ENCODE measurements at places on chromosomes 1 and 21.
A peak's percentile ranks its signal among the peaks of the same experiment; 100 is the strongest.

DNA sequence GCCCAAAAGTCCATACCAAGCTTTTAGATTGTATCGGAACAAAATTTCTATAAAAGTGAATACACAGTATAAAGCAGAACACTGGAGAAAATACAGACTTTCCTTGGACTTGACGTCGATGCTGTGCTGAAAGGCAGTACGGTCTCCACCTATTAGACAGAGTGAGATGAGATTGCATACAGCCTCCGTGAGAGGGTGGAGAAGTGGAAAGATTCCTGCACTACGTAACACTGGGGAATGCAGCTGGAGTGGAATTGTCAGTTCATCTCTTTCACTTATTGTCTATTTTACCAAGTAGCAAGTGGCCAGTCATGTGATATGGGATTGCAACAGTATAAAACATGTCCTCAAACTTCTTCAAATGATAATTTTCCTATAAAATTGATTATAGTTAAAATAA, 209.5 kb downstream of the ZP4 start:
- no peak for DNase-seq

DNA sequence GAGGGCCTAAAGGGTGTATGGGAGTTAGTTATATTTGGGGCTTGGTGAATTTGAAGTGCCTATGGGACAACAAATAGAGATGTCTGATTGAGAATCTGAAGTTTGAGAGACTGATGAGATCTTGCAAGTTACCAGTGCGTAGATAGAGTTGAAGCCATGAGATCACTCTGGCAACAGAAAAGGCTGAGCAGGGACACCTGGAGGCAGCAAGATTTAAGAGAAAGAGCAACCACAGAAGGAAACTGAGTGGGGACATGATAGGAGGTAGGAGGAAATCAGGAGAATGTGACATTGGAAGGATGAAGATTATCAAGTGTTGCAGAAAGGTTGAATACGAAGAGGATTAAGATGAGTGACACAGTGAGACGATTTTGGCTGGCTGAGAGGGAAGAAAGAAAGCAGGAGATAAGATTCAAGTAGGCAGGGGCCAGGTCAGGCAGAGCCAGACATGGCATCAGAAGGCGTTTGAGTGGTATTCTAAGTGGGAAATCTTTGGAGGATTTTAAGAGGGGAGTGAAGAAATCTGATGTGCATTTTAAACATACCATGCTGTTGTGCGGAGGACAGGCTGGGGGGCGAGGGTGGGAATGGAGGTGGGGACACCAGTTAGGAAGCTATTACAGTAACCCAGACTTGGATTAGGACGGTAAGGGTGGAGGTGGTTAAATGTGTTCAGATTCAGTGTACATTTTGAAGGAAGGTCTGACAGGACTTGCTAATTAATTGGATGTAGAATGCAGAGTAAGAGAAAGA, 3.0 kb upstream of the MPL start:
- no peak for DNase-seq

DNA sequence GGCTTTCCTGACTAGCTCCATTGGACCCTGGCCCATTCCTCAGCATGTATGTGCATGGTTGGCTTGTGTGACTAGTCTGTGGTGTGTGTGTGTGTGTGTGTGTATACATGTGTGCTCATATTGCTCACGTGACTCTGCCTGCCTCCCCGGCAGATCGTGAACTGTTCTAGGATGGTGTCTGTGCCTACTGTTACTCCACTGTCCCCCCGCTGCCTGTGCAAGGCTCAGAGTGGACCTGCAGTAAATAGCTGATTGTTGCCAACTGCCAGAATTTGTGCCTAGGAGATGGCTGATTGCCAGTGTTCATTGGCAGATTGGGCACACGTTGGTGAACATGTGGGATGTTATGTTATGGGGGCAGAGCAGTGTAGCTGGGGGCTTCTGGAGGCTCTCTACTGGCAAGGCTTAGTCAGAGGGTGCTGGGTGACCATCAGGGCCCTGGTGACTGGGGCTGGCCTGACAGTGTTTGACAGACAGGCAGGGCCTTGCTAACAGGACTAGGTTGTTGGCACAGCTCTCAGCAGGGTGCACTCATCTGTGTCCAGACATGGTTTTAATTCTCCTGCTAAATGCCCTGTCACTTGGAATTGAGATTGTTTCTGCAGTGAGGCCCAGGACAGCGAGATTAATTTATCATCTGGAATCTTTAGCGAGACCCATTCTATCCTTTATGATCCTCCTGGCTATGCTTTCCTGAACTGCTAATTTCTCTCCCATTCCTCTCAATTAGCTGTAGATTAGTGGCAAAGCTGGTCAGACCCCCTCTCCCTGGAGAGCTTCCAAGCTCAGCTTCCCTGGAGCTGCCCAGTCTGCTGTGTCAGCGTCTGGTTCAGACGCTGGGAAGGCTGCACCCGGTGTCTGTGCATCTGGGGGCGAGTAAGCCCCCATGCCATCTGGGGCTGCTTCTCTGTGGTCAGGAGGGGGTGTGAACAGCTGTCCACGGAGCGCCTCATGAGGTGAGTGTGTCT, 20.8 kb downstream of the SLC6A17 start:
- no peak for DNase-seq

DNA sequence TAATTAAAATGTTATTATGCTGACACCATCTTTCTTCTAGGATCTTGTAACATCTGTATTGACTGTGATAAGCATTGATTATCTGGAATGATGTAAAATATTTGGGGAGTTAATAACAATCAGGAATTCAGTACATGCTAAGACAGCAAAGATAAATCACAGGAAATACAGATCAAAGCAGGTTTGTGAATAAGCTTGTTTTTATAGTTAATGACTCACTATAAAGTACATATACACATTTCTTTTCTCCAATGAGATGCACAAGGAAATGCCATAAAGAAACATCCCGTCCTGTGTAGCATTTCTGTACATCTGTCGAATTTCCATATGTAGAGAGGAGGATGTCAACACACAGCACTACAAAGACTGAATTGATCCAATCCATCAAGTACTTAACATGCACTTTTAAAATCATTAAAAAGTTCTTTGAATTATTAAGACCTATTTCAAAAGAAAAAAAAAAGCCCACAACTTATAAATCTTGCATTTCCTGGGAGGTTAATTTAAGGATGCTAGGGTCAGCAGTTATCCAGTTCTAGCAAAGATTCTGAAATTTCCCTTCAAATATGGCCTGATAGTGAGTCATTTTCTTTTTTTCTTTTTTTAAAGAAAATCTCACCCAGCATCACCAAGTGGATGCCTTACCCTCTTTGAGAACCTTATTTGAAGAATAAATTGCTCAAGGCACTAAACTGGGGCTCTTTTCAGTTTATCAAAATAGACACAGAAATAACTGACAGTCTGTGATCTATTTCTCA, 243.2 kb upstream of the NR5A2 start:
- DNase-seq, result no peak

- no peak for DNase-seq
Observed at GRCh38 chr1:164703960-164704411, 145.0 kb downstream of the PBX1 start.

DNA sequence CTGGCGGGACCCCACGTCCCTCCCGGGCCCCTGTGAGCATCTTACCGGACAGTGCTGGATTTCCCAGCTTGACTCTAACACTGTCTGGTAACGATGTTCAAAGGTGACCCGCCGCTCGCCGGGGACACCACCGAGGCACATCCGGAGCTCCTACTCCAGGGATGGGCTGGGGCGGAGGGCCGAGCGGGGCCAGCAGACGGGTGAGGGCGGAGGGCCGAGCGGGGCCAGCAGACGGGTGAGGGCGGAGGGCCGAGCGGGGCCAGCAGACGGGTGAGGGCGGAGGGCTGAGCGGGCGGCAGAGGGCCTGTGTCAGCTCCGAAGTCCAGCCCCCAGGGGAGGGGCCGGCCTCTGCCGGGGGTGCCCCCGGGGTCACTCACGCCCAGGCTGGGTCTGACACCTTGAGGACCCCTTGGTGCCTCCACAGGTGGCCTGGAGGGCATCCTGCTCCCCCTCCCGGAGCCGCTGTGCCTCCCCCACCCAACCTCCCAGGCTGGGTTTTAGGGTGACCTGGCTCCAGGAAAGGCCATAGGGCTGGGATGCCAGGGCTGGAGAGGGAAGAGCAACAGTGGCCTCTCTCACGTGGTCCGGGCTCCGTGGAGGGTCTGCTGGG, 5.7 kb upstream of the TTLL10 start:
- DNase-seq, result no peak

GRCh38 chr1:26946270-26946669, 14.0 kb downstream of the KDF1 start:
- no peak for DNase-seq

DNA sequence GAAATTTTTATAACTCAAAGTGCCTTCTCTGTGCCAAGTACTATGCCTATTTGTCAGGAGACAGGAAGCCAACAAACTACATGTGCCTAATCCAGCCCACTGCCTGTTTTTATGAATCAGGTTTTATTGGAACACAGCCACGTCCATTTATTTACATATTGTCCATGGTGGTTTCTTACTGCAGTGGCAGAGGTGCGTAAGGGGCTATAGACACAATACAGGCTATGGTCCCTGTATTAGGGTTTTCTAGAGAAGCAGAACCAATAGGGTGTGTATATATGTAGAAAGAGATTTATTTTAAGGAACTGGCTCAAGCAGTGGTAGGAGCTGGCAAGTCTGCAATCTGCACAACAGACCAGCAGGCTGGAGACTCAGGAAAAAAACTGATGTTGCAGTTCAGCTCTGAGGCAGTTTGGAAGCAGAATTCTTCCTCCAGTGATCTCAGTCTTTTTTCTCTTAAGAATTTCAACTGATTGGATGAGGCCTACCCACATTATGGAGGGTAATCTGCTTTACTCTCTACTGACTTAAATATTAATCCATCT, 15.4 kb downstream of the PPIE start:
- no peak for DNase-seq

DNA sequence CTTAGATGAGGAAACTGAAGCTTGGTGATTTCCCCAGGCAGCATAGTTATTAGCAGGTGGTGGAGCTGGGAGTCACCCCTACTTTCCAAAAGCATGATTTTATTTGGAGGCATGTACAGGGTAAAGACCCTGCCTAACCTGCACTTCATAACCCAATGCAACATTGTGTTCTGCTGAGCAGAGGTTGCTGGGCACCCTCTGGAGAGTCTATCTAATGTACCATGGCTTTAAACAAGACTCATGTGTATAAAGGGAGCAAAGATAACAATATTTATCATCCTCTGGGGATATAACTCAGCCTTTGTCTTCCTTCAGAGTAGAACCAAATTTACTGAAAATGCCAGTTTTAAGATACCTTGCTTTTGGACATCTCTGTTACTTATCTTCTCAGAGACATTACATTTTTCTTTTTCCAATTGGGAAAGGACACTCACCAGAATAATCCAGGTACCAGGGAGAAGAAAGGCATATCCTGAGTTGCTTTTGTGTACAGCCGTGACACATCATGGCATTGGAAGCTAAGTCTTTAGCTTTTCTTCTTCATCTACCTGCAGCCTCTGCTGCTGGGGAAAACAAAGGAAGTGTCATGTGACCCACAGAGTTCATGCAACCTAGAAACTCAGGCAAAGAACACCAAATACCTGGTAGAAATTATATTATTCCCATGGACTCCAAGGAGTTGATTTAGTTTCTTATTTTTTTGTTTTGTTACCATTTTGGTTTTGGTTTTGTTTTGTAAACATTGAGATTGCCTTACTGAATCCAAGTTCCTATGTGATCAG, 39.6 kb downstream of the ELAVL4 start:
- no peak for DNase-seq

DNA sequence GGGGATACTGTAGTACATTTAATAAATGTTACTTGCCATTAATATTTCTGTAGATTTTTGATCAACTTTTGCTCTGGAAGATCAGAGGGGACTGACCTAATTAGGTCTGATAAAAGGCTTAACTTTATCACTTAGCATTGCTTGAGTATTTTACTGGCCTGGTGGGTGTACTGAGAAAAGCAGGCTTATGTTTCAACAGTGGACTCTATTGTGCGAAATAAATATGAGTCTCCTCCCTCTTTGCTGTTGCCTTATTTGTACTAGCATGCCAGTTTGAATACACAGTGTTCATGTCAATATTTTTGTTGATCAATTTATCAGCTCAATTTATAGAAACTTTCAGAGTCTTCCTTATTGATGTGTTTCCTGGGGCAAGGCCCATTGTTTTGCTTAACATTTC, 49.1 kb downstream of the EBNA1BP2 start:
- no peak for DNase-seq

GRCh38 chr1:151502859-151503780, 8.1 kb upstream of the CGN start:
- DNase-seq, result no peak

- DNase-seq, result peak; percentile 52
Observed at GRCh38 chr1:21911205-21912001, 25.7 kb downstream of the HSPG2 start.

DNA sequence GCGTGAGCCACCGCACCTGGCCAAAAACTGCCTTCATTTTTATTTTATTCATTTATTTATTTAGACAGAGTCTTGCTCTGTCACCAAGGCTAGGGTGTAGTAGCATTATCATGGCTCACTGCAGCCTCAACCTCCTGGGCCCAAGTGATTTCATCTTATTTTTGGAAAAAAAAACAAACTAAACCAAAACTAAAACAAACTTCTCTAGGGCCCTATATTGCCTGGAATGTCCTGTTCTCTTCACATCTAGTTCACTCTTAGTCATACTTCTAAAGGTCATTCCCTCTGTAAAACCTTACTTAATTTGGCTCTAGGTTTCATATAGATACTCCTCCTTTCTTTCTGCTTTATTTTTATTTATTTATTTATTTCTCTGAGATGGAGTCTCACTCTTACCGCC, 15.6 kb downstream of the RPS27 start:
- no peak for DNase-seq

DNA sequence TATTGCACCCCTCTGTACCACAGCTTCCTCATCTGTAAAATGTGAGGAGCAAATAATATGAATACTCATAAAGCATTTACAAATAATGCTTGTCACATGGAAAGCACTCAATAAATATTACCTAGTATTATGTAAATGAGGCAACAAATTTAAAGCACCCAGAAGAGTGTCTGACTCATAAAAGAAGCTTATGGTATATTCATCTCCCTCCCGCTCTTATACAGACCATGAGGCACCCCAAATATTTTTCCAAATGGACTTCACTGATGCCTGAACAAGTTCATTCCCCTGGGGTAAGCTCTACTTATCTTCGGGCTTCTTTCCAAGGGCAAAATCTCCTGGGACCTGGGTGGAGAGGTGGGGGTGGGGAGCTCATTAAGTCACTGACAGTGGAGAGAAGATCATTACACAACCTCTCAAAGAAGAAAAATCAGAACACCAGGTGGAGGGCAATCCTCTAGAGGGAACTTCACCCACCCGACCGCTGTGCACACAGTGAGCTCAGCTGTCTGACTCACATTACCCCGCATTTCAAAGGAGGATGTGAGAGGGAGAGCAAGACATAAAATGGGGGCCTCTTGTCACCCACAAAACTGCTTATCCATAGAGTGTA, 166.2 kb downstream of the ASTN1 start:
- DNase-seq, result no peak

DNA sequence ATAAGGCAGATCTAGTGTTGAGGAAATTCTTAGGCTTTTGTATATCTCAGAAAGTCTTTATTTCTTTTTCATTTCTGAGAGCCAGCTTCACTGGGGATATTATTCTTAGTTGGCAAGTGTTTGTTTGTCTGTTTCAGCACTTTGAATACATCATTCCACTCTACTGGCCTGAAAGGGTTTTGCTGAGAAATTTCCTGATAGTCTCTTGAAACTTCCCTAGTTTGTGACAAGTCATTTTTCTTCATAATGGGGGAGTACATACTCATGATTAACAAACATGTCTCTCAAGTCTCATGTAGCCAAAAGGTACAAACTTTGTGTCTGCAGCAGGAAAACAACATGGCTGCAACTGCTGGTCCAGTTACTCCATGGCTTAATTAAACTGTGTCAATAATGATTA, 6.3 kb upstream of the KRTAP26-1 start:
- DNase-seq, result no peak

GRCh38 chr1:163231385-163231784, 28.7 kb upstream of the RGS5 start:
- DNase-seq, result no peak

GRCh38 chr1:21700094-21700493, 30.9 kb upstream of the RAP1GAP start:
- DNase-seq, result no peak
